ENCODE measurements at places on chromosomes 11 and 22.

- DNase-seq, result no peak
Measured at GRCh38 chr11:10716543-10717259, 23.1 kb upstream of the IRAG1 start.

- no peak for DNase-seq
Measured at GRCh38 chr11:89529626-89530380, 38.6 kb upstream of the NOX4 start.

GRCh38 chr11:106331176-106331575 lies 253.7 kb downstream of the AASDHPPT start:
- DNase-seq, result no peak

GRCh38 chr11:119166368-119167076 lies 2.0 kb upstream of the NLRX1 start:
- no peak for DNase-seq

- DNase-seq, result peak; percentile 34
Measured at GRCh38 chr22:50621948-50622722, 5.8 kb downstream of the ARSA start.

DNA sequence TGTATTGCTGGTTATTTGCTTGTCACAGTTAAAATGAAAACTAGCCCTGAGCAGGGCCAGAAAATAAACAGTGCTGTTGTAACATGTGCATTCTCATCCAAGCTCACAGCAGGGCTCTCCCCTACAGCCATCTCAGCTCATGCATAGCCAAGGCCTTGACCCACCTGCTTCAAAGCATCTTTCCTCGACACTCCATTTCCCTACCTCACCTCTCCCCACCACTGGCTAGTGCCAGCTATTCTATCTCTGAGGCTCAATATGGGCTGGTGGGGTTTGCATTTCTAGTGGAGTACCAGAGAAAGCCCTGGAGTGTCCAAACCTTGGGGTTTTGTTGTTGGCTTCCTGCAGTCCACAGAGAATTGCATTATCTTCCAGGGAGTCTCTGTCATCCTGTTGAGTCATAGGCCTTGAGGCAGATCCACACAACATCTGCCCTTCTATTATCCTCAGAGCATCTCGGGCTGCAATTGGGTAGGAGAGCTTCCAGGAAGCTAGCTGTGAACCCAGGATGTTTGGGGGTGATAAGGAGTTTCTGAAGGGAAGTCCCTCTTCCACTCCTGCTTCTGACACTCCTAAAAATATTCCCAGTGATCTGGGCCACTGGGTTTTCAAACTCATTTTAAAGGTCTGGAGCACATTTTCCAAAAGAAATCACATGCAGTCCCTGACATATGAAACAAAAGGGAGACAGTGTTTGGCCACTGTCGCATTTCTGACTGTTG lies 36.1 kb upstream of the AMOTL1 start:
- DNase-seq, result no peak

DNA sequence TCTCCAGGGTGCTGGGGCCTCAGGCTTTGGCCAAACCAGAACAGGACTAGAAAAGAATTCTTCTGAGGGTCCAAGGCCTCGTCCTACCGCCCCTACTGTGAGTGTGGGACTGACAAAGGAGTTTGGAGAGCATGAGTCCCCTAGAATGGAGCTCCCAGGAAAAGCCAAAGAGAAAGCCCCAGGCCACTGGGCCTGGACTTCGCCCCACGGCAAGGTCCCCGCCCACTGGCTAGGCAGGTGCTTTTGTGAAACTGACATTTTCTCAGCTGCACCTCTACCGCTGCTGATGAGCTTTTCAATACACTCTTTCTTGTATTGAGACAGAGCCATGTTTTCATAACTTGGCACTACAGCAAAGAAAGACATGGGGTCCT lies 9.7 kb upstream of the FGF3 start:
- no peak for DNase-seq

- no peak for DNase-seq
Measured at GRCh38 chr11:117696540-117696939, 100.5 kb downstream of the DSCAML1 start.

GRCh38 chr11:118091690-118092089 lies 4.9 kb upstream of the SMIM35 start:
- DNase-seq, result no peak

DNA sequence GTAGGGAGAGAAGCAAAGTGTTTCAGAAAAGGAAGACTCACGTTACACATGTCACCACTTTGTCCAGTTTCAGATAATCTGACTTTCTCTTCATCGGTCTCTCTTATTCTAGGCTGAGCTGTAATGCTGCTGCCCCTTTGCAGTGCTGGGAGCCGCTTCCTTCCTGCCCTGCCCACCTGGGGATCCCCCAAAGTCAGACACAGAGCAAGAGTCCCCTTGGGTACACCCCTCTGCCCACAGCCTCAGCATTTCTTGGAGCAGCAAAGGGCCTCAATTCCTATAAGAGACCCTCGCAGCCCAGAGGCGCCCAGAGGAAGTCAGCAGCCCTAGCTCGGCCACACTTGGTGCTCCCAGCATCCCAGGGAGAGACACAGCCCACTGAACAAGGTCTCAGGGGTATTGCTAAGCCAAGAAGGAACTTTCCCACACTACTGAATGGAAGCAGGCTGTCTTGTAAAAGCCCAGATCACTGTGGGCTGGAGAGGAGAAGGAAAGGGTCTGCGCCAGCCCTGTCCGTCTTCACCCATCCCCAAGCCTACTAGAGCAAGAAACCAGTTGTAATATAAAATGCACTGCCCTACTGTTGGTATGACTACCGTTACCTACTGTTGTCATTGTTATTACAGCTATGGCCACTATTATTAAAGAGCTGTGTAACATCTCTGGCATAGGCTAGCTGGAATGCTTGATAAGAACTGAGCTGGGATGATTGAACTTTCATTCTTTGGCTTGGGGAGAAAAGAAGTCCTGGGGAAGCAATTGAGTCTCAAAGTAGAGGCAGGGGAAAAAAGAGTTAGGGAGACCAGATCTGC lies 31.2 kb upstream of the SMIM35 start:
- no peak for DNase-seq

DNA sequence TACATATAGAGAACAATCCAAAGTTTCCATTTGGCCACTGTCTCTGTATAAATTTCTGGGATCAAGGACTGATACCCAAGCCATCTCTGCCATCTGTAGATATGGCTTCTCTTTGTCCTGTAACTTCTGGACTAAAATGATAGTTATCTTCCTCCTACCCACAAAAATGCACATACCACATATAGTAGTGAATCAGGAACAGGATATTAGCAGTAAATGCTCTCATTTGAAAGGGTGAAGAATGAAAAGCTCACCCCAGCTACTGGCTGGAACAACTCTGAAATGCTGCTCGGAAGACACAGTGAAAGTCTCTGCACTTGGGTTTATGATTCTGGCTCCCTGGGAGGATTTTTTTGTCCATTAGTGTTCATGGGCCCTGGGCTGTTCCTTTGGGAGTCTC lies 856.4 kb upstream of the LRRC4C start:
- DNase-seq, result no peak

- no peak for DNase-seq
Measured at GRCh38 chr11:5712507-5712906, 22.9 kb downstream of the TRIM22 start.

DNA sequence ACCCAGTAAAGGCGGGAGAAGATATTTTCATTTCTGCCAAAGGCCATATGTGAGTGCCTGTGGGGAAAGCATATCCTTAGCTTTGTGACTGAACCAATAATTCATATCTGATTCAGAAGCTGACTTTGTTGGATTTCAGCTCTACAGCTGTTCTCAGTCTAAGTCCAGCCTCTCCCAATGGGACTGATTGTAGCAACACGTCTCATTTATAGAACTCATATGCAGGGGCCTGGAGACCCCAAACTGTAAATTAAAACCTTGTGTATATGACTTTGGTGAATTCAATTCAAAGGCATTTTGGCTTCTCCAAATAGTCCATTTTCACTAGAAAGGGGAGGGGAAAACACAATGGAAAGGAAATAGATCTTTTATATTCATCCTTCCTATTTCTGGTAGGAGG lies 250.4 kb upstream of the SORL1-AS1 start:
- no peak for DNase-seq

DNA sequence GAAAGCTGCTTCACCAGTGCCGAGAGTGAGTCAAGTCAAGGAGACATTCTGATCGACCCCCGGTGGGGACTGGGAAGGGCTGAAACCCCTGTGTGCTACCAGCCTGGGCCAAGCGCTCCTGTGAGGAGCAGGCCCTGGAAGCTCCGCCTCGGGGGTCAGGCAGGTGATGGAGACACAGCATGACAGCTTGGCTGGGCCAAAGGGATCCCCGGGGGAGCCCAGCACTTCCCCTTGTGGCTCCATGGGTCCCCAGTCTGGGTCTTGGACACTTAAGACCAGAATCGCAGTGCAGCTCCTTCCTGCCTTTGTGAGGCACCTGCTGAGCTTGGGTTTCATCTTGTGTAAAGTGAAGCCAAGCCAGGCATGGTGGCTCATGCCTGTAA lies 89.2 kb downstream of the MORC2 start:
- DNase-seq, result no peak

DNA sequence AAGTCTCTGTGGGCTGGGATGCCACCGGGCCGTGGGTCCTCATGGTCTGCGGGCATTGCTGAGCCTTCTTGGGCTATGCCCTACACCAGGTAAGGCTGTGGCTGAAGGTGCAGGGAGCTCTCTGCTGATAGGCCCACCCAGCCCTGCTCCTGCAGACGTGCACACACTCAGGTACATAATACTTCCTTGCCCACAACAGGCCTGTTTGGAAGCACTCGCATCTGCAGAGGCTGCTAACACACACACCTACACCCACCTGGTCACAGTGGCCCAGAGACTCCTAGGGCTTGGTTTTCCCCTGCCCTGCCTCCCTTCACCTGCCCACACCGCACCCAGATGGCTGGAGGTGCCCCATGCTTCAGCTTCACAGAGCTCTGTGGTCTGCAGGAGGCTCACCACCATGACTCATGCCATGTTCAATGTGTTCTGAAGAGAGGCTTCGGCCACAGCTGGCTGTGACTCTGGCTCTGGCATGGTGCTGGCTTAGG lies 72.8 kb upstream of the KCNQ1OT1 start:
- peak; percentile 62 for DNase-seq

DNA sequence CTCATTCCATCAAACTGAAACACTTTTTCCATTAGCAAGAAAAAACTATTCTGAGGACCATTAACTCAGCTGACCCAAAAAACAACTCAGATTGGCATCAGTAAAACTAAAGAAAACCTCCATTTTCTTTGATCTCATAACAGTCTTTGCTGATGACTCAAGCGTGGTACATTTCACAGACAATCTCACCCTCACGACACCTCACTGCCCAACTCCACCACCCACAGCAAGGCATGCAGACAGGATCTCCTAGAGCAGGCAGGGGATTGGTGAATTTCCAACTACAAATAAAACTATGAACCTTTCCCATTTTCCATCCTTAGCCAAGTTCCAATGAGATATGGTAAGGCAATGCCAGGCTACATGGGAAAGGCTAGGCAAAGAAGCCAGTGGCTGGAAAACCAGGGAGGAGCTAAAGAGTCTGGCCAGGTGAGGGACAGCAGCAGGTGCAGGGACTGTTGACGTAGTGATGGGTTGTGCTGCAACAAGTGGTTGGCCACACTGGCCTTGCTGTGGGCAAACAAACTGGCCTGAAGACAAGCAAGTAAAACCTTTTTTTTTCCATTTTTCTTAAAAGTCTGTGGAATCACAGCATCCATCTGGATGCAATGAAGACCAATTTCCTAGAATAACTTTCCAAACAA lies 97.2 kb downstream of the SERGEF start:
- DNase-seq, result peak; percentile 21

GRCh38 chr11:129592191-129592590 lies 216.5 kb downstream of the BARX2 start:
- no peak for DNase-seq

DNA sequence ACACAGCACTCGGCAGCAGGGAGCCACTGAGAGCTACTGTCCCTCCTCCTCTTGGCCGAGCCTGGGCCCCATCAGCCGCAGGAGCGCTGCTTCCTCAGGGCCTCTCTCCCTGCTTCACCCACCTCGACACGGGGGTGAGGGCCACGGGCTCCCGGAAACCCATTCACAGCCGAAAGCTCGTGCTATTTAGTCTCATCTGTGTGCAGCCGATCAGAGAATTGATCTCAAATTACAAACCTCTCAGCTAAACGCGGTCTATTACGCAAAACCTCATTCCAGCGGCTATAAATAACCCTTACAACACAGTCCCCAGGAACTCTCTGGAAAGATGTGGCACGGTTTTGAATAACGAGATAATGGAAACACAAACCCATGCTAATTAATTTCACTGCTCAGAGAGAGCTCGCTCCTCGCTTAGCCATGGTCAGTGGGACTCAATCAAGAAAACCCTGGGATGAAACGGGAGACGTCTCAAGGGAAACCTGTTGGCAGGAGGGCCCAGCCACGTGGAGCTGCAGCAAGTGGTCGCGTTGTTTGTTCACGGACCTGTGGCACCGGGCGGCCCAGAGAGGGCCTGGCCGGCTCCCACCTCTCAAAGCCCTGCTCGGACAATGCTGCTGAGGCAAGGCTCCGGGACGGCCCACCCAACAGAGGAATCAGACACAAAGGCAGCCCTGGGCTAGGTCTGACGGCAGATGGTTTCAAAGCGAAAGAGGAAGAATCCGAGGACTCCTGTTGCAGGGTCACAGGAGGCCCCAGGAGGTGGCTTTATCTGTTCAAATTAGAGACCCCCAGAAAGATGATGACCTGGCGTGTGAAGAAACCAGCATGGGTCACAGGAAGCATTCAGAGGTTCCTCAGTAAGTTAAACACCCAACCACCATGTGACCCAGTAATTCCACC lies 210.5 kb downstream of the CTTN start:
- DNase-seq, result no peak

DNA sequence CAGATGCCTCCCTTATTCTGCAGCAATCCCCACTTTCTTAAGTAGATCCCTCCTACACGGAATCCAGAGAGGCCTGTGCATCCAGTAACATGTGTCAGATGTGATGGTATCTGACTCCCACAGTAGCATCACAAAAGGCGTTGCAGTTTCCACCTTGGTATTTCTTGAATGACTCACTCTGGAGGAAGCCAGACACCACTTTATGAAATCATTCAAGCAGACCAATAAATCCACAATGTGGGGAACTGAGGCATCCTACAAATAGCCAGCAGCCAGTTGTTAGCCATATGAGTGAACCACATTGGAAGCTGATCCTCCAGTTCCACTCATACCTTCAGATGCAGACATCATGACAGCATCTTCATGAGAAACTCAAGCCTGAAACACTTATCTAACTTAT lies 798.1 kb downstream of the OPCML start:
- peak; percentile 6 for DNase-seq

DNA sequence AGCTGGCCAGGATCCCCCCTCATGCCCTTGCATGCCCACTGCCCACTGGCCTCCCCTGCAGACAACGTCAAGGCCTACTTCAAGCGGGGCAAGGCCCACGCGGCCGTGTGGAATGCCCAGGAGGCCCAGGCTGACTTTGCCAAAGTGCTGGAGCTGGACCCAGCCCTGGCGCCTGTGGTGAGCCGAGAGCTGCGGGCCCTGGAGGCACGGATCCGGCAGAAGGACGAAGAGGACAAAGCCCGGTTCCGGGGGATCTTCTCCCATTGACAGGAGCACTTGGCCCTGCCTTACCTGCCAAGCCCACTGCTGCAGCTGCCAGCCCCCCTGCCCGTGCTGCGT lies 7.9 kb downstream of the AIP start:
- no peak for DNase-seq

DNA sequence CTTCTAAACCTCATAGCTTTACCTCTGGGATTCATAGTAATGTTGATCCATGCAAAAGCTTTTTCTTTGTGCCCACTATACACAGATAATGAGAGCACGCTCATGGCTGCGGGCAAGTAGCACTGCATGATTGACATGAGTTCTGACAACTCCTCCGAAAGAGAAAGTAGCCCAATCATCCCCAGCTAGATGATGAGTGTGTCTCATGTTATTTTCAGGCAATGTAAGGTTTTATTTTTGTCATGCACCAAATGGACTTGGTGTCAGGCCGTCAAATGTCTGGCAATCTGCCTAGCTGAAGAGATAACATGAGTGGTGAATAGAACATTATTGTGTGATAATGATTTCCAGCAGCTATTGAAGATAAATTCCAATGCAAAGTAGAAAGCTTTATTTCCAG lies 662.6 kb downstream of the NTM start:
- DNase-seq, result no peak
